Activated naive CD8-positive, alpha-beta T cell treated with anti-CD3 and anti-CD28 coated beads, Interleukin-2, amount 50 U/mL, for 24 hours (primary cell): ENCODE measurements at places on chromosomes 1 and 21.

GRCh38 chr1:221045151-221045550 is 165.9 kb downstream of the HLX start:
- DNase-seq: no peak

- no peak for DNase-seq
Observed at GRCh38 chr1:34396042-34396441, 219.3 kb downstream of the C1orf94 start.

GRCh38 chr1:11253226-11253625 is 9.1 kb downstream of the MTOR start:
- no peak for DNase-seq

DNA sequence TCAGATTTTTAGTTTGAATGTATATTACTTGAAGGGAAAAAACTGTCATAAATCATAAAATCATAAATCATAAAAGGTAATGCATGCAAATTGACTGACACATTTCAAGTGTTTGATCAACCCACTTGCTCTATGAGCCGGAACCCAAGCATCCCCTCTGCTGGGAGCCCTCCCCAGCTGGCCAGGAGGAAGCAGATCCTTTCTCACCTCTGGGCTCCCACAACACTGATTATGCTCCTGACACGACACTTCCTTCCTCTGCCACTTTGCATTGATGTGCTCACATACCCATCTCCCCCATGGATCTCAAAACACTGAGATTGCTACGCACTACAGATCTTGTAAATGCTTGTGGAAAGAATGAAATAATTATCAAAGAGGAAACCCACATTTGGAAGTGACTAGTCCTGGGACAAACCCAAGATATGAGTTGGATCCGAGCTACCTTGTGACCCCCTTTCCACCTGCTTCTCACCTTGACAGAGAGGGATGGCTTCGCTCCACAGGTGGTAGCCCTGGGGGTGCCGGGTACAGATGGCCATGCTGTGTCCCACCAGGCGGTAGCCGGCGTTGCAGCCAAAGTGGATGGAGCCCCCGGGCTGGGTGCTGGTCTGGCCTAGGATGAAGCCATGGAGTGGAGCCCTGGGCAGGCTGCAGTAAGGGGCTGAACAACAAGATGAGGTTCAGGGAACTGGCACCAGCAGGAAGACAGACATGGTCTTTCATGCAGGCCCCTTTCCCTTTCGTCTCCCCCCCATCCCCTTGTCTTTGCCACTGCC is 104.6 kb downstream of the ZSCAN20 start:
- no peak for DNase-seq

DNA sequence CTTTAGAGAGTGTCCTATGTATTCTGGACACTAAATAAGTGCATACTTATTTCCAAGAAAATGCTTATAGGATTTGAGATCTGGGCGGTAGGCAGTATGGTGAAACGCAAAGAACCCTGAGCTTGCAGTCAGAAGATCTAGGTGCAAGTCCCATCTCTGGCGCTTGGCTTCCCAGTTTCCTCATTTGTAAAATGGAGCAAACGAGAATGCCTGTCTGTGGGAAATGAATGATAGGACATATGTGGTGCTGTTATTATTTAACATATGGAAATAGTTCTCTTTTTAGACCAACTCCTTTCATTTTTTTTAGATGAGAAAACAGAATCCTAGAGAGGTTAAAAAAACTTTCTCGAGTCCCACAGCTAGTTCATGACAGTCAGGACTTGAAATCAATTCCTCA is 25.2 kb upstream of the ROR1 start:
- no peak for DNase-seq

- no peak for DNase-seq
Observed at GRCh38 chr1:17185485-17185860, 19.5 kb upstream of the PADI1 start.

GRCh38 chr1:59990470-59990869 is 63.9 kb upstream of the CYP2J2 start:
- no peak for DNase-seq

GRCh38 chr1:33698361-33699035 is 165.4 kb upstream of the HMGB4 start:
- no peak for DNase-seq

GRCh38 chr1:112937070-112937469 is 18.9 kb downstream of the SLC16A1 start:
- DNase-seq: no peak

DNA sequence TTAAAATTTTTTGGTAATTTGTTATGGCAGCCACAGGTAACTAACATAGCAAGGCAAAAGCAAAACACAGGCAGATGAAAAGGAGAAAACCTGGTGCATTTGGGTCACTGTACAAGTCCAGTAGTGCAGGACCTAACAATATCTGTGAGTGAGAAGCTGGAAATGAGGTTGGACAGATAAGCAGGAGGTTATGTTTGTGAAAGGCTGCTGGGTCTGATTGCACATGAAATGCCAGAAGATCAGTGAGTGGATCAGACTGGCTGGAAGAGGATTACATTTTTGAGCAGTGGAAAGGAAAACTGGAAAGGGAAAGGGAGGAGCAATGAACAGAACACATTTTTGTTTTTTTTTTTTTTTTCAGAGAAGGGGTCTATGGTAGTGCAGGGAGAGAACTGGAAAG is 73.6 kb downstream of the CYYR1 start:
- DNase-seq: no peak

DNA sequence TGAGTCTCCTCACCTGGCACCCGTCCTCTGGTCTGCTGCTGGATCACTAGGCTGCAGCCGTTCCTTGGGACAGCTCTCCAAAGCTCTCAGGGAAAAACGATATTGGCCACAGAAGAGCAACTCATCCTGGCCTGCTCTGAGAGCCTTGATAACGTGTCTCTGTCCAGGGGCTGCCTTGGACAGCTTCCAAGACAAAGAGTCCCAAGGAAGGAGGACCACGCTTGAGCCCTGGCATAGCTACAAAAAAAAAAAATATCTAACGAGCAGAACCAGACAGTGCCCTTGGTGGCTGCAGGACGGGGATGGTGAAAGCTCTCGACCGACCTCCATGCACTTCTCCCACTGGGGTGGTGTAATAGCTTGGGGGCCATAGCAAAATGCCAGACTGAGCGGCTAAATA is 589.6 kb downstream of the NPHP4 start:
- DNase-seq: no peak

- DNase-seq: no peak
Observed at GRCh38 chr1:117708323-117709248, 102.7 kb downstream of the TENT5C start.

DNA sequence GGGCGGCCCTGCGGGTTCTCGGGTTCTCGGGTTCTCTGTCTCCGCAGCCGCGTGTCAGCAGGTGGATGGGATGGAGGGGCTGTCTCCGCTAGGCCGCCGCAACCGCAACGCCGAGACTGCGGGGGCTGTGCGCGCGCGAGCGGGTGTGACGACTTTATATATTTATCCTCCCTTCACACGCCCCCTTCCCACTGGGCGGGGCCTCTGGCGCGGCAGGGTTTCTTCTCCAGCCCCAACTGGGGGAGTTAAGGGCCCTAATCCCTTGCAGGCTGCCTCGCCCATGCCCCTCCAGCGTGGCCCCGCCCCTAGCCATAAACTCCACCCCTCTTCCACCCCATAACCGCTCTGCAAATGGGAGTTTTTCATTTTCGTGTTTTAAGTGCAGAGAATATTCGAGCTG is 3.4 kb downstream of the IGSF21 start:
- DNase-seq: peak; percentile 27

DNA sequence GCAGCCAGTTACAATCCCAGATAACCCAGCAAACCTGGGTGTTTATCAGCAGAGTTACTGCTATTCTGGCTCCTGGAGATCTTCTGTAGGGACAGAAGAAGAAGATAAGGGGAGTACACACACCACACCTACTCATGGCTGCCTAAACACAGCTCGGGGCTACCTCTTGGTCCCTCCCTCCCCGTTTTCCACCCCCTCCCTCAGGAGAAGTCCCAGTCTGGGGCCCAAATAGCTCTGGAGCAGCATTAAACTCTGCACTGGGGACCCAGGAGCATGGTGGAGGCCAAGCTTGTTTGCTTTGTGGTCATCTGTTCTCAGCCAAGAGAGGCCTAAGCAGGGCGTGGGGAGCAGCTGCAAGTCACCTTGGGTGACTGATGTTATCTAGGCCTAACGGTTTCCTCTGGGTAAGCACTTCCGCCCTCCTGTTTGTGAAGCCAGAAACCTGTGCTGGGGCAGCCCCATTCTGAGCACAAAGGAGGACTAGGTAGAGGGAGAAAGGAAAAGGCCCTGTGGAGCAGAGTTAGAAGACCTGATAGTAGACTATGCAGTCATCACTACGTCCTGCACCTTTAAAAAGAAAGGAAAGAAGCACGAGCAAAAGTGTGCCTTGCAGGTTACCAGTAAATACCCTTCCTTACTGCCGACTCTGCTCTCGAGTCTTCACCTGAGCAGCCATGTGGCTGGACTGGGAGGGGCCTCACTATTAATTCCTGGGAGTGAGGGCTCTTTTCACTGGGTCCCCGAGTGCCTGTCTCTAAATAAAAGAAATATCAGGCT is 2.0 kb upstream of the RCSD1 start:
- peak; percentile 77 for DNase-seq

DNA sequence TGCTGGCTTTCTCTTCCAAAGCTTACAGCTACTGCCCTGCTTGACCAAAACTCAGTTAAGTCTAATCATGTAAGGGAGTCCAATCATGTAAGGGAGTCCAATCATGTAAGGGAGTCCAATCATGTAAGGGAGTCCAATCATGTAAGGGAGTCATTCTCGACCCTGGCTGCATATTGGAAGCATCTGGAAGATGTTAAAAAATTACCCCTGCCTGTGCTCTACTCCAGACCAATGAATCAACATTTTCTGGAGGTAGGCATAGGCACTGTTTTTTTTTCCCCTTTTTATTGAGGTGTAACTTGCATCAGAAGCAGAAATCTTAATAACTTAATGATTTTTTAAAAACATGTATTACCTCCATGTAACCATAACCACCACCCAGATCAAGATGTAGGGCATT is 9.4 kb downstream of the PIGP start:
- no peak for DNase-seq

DNA sequence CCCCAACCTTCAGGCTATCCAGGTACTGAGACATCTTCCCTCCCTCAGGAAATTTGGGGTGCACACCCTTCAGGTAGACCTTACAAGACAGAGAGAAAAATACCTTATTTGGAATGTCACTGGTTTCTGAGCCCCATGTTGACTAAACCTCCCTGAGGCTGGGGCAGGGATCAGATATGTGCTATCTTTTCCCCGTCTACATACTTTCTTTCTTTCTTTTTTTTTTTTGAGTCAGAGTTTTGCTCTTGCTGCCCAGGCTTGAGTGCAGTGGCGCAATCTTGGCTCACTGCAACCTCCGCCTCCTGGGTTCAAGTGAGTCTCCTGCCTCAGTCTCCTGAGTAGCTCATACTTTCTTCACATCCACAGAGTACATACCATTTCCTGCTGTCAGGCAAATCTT is 1.6 kb downstream of the CYB5R1 start:
- no peak for DNase-seq

DNA sequence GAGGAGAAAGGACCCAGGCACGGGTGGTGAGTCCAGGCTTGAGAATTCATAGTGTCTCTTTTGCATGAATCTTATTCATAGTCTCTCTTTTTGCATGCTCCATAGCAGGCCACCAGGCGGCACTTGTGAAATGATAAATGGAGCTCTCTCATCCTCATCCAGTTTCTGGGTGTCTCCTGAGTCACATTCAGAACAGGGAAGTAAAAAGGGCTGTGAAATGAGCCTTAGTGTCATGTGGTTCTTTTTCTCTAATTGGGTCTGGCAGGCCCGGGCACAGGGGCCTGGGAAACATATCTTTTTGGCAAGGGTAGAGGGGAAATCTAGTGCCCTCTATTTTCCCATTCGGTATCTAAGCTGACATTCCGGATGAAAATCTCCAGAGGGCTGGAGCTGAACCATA is 19.1 kb upstream of the NCF2 start:
- DNase-seq: no peak

- DNase-seq: no peak
Observed at GRCh38 chr1:155069551-155070157, 6.1 kb downstream of the EFNA4 start.

GRCh38 chr1:59673573-59674450 is 140.9 kb upstream of the HOOK1 start:
- DNase-seq: no peak

- peak; percentile 6 for DNase-seq
Observed at GRCh38 chr21:41168391-41169257, 664 bp downstream of the BACE2 start.

DNA sequence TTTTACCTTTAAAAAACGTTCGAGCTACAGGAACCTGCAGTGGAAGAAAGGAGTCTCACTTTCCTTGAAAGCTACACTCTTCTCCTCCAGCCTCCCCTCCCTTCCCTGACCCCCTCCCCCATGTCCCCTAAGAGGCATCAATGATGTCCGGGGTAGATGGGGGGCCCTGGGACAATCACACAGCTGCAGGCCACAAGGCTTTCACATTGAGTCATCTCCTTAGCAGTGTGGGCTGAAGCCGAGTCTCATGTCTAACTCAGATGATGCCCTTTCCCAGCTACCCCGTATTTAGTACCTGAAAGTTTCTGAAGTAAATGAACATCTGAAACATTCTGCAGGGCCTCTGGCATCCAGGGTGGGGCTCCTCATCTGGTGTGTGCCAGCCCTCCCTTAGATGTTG is 6.3 kb upstream of the GPR25 start:
- peak; percentile 67 for DNase-seq
